ENCODE measurements at places on chromosomes 11 and 22.
A peak's percentile ranks its signal among the peaks of the same experiment; 100 is the strongest.

GRCh38 chr11:25628030-25628429, 703.9 kb upstream of the ANO3 start:
- DNase-seq = no peak

- DNase-seq = no peak
These were observed 11.4 kb downstream of the KCNJ5 start for GRCh38 chr11:128902515-128903066.

- peak; percentile 35 for DNase-seq
These were observed 875 bp upstream of the STT3A start for GRCh38 chr11:125591649-125592304.

GRCh38 chr22:21000207-21000986, 1.5 kb downstream of the THAP7 start:
- DNase-seq = no peak

DNA sequence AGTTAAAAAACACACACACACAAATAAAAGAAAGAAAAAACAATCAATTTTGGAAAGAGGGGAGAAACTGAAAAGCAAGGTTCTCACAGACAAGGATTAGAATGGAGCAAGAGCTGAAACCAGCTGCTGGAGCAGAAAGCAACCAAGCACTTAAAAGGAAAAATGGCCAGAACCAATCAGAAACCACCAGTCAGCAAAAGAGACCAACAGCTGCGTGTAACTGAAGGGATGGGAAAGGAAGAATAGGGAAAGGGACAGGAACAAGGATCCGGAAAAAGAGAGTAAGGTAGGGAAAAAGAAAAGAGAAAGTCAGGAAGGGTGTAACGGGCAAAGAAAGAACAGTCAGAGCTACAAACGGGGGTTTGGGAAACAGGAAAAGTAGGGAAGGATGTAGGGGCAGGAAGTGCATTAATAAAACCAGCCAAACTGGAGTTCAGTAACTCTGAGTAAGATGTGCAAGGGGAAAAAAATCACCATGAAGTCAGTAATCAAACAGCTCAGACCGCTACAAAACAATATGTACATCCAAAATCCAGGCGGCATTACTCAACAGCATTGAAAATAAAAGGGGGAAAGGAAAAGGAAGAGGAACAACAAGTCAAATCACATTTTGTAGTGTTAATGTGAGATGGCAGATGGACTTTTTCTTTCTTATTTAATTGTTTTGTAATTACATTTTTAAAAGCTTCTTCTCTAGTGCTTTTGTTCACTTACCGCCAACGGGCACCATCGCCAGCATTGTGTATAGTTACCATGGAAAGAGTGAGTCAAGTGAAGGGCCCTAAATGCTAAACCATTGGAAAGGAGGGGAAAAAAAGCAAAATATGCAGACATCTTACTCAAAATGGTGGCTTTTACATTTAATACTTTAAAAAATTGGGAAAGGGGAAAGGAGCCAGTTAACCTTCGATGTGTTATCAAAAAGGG, 49.2 kb downstream of the APOL5 start:
- no peak for DNase-seq

GRCh38 chr11:3198815-3199214, 19.8 kb downstream of the MRGPRG start:
- DNase-seq = no peak

GRCh38 chr11:91326280-91326679, 898.3 kb upstream of the FAT3 start:
- DNase-seq = no peak

DNA sequence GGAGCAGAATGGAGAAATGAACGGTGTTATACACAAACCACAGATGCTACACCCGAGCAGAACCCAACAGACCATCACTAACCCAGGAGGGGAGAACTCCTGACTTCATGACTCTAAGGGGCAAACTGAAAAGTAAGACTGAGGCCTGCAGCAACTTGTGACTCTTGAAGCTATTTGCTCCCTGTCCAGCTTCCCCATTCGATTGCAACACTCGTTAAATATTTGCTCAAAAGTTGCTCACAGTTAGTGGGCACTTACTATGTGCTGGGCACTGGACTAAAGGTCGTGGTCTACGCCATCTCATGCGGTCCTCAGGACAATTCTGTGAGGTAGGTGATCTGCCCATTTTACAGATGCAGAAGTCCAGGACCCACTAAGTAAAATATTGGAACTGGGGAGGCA, 9.5 kb upstream of the ADA2 start:
- no peak for DNase-seq

DNA sequence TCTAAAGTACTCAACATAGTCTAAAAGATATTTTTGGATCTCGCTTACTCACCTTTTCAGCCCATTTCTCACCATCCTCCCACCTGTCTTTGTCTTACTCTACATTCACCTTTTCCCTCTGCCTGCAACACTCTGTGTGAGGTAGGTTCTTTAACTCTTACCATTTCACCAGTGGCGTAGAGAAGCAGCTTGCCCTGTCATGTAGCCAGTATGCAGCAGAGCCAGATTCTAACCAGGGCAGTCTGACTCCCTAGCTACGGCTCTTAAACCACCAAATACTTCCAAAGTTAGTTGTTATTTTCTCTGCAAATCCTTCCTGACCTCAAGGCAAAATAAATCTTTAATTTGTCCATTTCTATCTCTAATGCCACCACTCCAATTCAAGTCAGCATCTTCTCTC, 7.5 kb downstream of the ALG8 start:
- no peak for DNase-seq

- no peak for DNase-seq
These were observed 261.5 kb downstream of the LARGE1 start for GRCh38 chr22:33658775-33659174.

- no peak for DNase-seq
These were observed 92.7 kb downstream of the NAV2 start for GRCh38 chr11:19805376-19805775.

- no peak for DNase-seq
These were observed 439.4 kb upstream of the ARHGAP42 start for GRCh38 chr11:100247704-100248103.

- DNase-seq = no peak
These were observed 11.5 kb upstream of the YWHAH start for GRCh38 chr22:31932863-31933262.

- peak; percentile 30 for DNase-seq
These were observed 191.0 kb upstream of the LARGE1 start for GRCh38 chr22:34111210-34111824.

DNA sequence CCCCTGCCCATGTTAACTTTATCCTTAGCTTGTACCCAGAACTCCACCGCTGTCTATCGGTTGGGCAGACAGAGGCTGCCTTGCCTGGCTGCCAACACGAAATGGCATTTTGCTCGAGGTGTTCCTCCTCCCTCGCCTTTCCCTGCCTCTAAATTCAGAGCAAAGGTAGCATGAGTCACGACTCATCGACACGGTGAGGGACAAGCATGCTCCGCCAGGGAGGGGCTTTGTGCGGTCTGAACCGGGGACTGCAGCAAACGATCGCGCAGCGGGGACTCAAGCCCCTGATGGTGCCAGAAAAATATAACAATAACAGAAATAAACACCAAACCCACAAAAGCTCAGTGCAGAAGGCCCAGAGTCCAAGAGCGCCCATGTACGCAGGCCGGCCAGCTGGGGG, 52.3 kb downstream of the RTL6 start:
- DNase-seq = no peak

- peak; percentile 68 for DNase-seq
These were observed 49.4 kb downstream of the MAML2 start for GRCh38 chr11:96293598-96294021.

- DNase-seq = peak; percentile 90
These were observed 72.4 kb downstream of the ZNRF3 start for GRCh38 chr22:28955817-28956216.

GRCh38 chr22:36022162-36022561, 6.5 kb downstream of the RBFOX2 start:
- no peak for DNase-seq

DNA sequence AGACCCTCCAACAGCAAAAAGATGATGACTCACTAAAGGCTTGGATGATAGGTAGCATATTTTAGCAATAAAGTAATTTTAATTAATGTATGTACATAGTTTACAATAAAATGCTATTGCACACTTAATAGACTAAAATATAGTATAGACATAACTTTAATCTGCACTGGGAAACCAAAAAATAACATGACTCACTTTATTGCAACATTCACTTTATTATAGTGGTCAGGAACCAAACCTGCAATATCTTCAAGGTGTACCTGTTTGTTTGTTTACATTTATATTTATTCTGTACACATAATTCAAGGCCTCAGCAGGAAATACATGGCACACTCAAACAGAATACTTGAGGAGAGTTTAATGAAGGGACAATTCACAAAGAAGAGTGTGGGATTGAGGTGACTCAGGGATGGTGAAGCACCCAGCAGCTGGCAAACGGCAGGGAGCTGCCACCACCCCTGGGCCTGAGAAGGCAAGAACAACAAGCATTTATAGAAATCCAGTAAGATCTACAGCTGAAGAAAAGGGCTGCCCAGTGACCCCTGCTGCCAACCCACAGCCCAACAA, 51.5 kb upstream of the POU2AF2 start:
- DNase-seq = no peak

GRCh38 chr22:17119481-17120202, 1.5 kb downstream of the TMEM121B start:
- DNase-seq = no peak

DNA sequence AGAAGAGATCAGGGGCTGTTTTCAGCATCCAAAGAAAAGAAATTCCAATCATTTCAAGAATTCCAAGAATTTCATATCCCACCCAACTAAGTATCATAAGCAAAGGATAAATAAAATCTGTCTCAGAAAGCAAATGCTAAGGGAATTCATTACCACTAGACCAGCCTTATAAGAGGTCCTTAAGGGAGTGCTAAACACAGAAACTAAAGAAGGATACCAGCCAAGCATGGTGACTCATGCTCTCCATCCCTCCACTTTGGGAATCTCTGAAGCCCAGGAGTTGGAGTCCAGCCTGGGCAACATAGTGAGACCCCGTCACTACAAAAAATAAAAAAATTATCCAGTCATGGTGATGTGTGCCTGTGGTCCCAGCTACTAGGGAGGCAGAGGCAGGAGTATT, 17.8 kb downstream of the FADD start:
- no peak for DNase-seq

- DNase-seq = no peak
These were observed 364.5 kb downstream of the NTM start for GRCh38 chr11:131734871-131735270.

- no peak for DNase-seq
These were observed 131.1 kb downstream of the RASSF10 start for GRCh38 chr11:13140028-13140870.

DNA sequence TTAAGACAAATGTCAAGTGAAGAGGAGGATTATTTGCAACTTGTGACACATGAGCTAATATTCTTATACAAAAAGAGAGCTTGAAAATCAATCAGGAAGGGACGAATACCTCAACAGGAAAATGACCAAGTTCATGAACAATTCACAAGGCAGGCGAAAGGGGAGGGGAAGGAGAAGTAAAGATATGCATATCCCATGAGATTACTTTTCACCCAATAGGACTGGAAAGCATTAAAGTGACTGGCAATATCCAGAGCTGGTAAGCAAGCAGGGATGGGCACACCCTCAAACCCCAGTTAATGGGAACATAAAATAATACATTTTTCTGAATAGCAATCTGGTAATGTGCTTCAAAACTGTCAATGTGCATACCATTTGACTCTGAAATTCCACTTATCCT, 129.5 kb downstream of the SLC1A2 start:
- DNase-seq = no peak

GRCh38 chr11:104291646-104292045, 127.7 kb upstream of the PDGFD start:
- no peak for DNase-seq

GRCh38 chr11:12237381-12237784, 127.0 kb downstream of the MICAL2 start:
- no peak for DNase-seq

- no peak for DNase-seq
These were observed 46.4 kb upstream of the CD82 start for GRCh38 chr11:44518968-44519550.

GRCh38 chr11:119427279-119427678, 4.3 kb upstream of the THY1 start:
- no peak for DNase-seq

DNA sequence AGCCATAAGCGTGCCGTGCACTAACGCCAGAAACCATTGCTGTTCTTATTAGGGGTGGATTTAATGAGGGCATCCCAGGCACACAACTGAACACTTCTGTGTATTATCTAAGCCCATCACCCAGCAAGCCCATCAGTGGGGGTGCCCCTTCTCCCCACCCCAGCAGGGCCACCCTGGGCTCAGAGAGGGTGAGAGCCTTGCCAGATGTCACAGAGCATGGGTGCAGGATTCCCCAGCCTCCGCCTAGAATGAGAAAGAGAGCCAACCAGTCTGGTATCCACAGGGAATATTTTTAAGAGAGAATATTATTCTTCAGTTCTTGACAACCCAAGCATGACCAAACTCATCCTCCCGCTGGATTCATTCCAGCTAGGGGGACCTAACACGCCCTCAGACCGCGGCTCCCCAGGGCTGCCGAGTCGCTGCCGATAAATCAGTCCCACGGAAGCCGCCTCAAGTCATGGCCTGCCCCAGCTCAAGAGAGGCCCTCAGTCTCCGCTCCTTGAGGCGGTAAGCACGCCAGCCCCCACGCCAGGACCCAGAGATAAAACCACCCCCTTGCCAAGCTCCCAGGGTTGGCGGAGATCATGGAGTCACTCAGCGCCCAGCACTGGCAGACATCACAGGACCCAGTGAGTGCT, 47.2 kb downstream of the MN1 start:
- no peak for DNase-seq

DNA sequence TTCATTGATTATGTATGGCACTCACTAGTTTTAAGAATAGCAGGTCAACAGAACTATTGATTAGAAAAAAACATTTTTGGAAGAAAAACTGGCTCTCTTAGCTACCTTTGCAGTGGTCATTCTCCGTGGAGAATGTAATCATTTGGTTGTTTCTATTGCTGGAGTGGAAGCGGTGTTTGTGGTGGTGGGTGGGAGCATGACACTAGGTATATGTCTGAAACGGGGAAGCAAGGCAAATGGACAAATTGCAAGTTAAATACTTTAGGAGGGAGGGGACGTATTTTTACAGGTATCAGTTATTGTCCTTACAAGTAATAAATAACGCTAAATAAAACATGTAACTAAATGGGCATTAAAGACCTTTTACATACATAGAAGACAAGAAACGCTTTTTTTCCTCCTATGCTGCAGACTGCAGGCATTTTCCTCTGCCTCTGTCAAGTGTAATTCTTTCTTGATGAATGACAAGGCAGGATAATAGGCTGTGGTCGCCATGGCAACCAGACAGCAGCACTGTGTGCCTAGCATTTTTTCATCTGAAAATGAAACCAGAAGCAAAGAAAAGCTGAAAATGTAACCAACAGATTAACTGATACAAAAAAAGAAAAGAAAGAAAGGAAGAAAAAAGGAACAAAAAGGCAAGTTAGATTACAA, 46.2 kb downstream of the BLID start:
- no peak for DNase-seq

GRCh38 chr11:87536565-87536964, 498.8 kb downstream of the TMEM135 start:
- DNase-seq = no peak

GRCh38 chr11:1478544-1478943, 8.0 kb downstream of the MOB2 start:
- DNase-seq = no peak

GRCh38 chr11:47127213-47127612, 49.5 kb downstream of the ARFGAP2 start:
- no peak for DNase-seq

- no peak for DNase-seq
These were observed 39.4 kb upstream of the LIN7C start for GRCh38 chr11:27545946-27546345.
